ENCODE measurements at places on chromosomes 3 and 15.
A peak's percentile ranks its signal among the peaks of the same experiment; 100 is the strongest.

- peak; percentile 54 for DNase-seq
Measured at GRCh38 chr3:185959609-185960521, 22.1 kb upstream of the TRA2B start.

GRCh38 chr3:14373753-14374376 lies 28.5 kb upstream of the SLC6A6 start:
- DNase-seq: no peak

GRCh38 chr3:146839727-146840375 lies 234.7 kb upstream of the PLSCR5 start:
- no peak for DNase-seq

DNA sequence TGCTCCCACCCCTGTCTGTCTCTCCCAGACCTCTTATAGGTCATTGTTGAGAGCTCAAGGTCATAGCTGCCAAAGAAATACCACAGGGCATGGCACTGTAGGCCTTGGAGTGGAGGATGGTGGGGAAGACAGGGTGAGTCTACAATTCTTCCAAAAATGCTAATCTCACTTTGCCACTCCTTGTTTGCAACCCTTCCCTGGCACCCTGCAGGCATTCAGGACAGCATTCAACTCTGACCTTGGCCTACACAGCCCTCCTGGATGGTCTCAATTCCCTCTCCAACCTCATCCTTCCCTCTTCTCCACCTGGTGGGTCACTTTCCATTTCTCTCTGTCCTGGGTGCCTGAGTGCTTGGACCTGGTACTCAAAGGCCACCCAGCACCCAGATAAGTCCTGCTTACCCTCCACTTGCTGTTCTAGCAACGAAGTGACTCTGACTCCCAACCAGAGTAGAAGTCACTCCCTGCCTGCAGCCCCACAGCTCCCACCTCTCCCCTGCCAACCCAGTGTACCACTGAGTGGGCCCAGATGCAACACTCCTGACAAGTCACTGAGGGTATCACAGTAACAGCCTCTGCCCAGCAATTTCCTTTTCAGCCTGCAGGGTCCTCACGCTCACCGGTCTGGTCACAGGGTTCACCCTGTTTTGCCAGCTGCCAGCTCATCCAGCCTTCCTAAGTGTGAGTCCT lies 36.6 kb downstream of the AMOTL2 start:
- DNase-seq: no peak

- no peak for DNase-seq
Measured at GRCh38 chr3:158355623-158356588, 215.1 kb upstream of the MLF1 start.

Measured in AG08395 (cell line).